Substantia nigra (tissue), 51 donors: ENCODE measurements at places on chromosomes 4 and X.

GRCh38 chr4:7821245-7822136 is 118.2 kb downstream of the AFAP1 start:
- no peak for DNase-seq

DNA sequence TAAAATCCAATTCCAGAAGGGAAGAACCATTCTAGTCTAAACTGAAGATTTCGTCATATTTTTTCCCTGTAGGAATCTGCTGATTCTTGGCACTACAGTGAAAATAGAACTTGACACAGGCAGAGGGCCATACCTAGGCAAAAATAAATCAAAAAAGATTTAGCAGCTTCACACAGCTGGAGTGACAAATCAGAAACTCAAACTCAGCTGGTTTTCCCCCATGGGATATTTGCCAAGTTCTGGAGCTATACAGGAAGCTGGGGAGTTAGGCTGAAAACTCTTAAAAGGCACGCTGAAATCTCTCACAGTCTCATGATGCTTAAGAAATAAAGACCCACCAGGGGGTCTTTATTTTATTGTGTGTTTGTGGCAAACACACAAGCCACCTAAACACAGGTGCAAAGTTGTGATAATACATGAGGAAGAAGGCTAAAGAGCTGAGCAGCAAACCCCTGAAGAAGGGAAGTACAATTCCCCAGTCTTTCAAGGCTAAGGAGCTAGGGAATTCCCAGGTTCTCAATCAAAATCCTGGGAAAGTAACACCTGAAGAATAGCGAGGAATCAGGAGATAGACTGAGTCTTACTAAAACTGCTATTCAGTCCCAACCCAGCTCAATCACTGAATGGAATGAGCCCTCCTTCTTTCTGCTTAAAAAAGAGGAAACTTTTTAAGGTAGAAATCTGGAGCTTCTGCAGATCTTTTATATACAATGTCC is 32.1 kb upstream of the BEND2 start:
- no peak for DNase-seq

- DNase-seq, result no peak
Observed at GRCh38 chr4:152734699-152735050, 44.9 kb downstream of the TIGD4 start.

GRCh38 chr4:112127048-112127637 is 18.1 kb upstream of the FAM241A start:
- no peak for DNase-seq

DNA sequence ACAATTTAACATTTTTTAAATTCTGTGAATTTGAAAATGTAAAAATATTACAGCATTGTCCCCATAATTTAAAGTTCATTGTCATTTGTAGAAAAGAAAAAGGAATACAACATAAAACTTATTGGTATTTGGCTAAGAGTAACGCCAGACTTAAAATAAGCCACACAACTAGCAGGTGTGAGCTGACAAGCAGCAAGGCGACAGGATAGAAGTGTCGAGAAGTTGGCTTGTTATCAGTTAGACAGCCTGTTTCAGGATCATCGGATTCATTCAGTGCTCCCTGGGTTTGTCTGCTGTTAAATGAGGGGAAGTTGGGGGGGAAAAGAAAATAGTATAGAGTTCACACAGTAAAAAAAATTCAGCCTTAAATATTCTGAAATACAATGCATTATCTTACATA is 393.6 kb downstream of the IL15 start:
- DNase-seq, result no peak

GRCh38 chr4:168480931-168481611 is 779 bp upstream of the DDX60L start:
- no peak for DNase-seq

GRCh38 chr4:4388836-4389575 is 2.1 kb downstream of the NSG1 start:
- no peak for DNase-seq

GRCh38 chr4:73620115-73620792 is at the start of gene RASSF6:
TSS of gene RASSF6 (minus strand) at chr4:73620436. CDS start at chr4:73611795, 8,641 bp downstream.
- DNase-seq, result no peak

- no peak for DNase-seq
Observed at GRCh38 chrX:152850465-152850864, 19.6 kb downstream of the NSDHL start.

DNA sequence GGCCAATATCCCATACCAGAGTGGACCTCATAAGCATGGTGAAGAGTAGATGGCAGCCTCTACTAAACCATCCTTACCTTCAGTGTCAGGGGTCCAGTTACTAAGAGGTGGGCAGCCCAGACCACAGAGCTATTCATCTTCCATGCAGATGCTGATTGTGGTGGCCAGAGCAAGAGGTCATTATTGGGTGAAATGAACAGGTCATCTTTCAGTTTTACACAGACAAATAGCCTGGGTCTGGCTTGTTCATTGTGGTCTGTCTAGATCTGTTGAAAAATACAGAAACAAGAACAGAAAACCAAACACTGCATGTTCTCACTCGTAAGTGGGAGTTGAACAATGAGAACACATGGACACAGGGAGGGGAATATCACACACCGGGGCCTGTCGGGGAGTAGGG is 71.3 kb downstream of the PAK3 start:
- DNase-seq, result no peak

GRCh38 chr4:57064811-57065711 is 45.1 kb downstream of the IGFBP7 start:
- DNase-seq, result no peak

GRCh38 chr4:73070074-73070390 is 516 bp upstream of the COX18 start:
- no peak for DNase-seq

DNA sequence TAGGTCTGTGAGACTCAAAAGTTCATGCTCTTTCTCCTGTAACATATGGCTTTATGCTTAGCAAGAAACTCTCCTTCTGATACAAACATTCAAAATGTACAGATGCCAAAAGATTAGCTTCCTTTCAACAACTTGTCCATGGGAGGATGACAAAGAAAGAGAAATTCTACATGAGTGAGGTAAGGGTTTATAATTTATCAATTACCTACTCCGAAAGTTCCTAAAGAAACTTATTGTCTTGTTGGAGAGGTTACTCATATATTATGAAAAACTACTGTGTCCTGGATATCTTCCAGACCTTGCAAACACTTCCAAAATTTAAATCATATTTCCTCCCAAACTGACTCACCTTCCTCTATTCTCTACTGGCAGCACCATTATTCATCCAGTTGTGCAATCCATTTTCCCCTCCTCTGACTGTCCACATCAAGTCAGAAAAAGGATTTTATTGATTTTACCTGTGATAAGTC is 65.1 kb downstream of the ENPEP start:
- no peak for DNase-seq

GRCh38 chrX:129512409-129512808 is 10.9 kb downstream of the SMARCA1 start:
- DNase-seq, result no peak

DNA sequence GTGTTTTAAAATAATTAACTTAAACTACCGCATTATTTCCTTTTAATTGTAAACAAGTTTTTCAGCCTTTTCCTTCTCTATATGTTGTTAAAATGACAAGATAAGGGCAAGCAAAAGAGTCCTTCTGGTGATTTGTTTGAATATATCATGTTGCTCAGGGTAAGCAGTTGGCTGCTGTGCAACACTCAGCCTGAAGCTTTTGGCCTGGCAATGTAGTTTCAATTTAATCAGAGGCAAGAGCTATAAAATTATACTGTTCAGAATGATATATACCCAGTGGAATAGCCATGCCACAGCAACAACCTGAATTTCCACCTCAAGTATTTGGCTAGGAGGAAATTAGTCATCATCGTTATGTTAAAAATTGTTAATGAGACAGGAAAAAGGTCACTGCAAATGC is 53.4 kb downstream of the GRXCR1 start:
- DNase-seq, result no peak

GRCh38 chr4:40628888-40629287 is 776 bp downstream of the RBM47 start:
- no peak for DNase-seq

DNA sequence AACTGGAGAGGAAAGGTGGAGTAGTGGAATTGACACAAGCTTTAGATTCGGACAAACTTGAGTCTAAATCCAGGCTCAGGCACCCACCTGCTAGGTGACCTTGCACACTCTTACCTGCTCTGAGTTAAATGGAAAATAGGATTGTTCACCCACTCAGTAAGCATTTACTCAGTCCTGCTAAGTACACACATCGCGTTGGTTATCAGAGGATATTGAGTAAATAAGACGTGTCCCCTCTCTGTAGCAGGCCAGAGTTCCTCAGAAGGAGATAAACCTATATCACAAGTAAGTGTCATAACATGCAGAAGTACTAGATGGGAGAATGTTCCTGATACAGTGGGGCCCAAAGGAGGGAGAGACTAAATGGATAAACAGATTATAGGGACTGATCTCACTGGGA is 117.7 kb downstream of the SMIM20 start:
- no peak for DNase-seq

DNA sequence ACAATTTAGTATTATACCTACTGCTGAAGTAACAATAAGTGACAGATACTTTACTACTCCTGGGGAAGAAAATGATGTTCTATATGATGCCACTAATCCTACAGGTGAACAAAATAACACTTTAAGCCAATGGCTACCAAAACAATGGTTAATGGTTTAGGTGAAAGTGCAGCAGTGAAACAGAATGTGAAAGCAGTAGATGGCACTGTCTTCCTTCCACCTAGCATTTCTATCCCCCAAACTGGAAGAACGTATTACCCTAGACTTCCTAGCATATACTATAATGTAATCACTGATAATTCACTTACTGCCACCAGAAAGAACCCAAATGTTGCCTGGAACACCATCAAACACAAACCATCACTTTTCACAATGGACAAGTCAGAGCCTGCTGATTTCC is 18.9 kb upstream of the CABS1 start:
- DNase-seq, result no peak

- no peak for DNase-seq
Observed at GRCh38 chrX:20506739-20507138, 240.0 kb upstream of the RPS6KA3 start.

- DNase-seq, result no peak
Observed at GRCh38 chrX:110241816-110242215, 76.1 kb downstream of the AMMECR1 start.

DNA sequence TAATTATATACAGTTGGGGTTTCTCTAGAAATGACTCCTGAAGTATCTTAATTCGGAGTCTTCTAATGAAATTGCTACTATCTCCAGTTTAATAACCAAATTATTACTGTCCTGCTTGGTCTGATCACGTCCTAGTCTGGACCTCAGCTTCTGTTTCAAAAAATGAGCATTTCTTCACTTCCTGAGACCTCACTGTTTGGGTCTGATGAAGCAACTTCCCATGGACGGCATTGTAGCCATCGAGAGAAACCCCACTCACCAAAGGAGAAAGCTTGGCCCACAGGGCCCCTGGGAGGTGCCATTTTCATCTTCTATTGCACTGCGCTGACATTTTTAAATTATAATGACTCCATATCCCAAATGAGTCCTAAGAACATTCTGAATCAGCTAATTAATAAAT is 178.0 kb downstream of the MGST2 start:
- no peak for DNase-seq

DNA sequence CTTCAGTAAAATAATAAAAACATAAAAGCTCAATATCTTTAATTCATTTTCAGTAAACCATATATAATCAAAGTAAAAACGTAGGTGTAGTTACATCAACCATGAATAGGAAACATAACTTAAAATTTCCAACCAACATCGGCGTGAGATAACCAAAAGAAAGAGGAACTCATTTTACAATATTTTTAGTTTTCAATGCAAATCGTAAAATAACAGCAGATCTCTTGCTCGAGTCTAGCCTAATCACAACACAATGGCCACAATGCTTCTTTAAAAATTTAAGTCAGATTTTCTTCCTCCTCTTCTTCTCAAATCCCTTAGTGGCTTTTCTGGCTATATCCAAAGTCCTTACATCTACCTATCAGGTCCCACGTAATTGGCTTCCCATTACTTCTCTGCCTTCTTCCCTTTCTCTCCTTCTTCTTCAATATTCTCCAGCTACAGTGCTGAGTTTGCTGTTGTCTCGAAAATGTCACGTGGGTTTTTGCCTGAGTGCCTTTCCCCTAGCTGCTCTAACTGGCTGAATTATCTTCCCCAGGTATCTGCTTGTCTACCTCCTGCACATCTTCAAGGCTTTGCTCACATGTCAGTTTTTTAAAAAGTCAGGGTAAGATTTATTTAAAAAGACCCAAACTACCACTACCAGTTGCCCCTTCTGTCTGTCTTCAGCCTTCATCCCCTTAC is 90.9 kb upstream of the BANK1 start:
- DNase-seq, result no peak

DNA sequence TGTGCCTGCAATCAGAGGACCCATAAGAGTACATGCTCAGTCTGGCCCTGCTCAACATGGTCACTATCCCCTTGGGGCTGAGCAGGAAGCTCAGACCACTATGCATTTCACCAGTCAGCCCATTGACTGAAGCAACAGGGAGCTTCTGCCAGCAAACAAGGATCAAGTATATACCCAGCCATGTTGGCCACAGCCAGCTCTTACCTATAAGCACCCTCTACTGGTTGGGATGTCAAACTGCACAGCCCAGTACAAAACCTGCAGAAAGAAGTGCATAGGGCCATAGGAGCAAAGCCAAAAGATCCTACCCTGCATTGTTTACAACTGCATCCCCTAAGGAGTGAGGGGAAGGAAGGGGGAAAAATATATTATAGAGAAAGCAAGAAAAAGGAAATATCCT is 214.4 kb upstream of the CPEB2 start:
- DNase-seq, result no peak

GRCh38 chr4:27019766-27020165 is 159.1 kb downstream of the STIM2 start:
- DNase-seq, result no peak

- DNase-seq, result no peak
Observed at GRCh38 chr4:158823461-158823873, 54.6 kb downstream of the FNIP2 start.

GRCh38 chrX:153372949-153373348 is 28.2 kb downstream of the PNMA6E start:
- DNase-seq, result no peak

DNA sequence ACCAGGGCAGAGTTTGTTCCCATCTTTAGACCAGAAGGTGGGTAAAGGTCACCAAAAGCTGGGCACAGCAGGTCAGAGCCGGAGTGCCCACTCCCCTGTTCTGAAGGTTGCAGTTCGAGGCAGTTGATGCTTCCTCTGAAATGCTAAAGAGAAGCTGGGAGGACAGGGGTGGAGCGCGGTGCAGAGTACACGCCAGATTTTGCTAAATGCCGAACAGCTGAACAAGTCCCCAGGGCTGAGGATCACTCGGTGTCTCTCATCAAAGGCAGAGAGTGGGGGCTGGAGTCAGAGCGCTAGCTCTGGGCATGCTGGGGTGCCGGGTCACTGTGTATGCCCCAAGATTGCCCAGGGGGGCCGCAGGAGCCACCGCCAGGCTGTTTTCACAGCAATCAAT is 197.0 kb downstream of the BCOR start:
- DNase-seq, result no peak

- no peak for DNase-seq
Observed at GRCh38 chrX:123920105-123920785, 41.3 kb upstream of the STAG2 start.

DNA sequence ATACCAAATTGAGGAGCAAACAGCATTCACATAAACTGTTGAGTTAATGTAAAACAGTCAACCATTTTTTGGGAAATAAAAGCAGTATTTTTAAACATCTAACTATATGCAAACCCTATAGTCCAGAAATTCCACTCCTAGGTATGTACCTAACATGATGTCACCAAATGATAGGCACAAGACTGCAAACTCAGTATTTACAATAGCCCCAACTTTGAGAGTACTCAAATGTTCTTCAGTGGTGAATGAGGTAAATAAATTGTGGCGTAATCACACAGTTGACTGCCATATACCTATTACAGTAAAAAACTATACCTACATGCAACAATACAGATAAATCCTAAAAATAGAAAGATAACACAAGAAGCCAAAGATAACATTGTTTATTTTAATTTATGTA is 1243.8 kb upstream of the ADGRL3 start:
- DNase-seq, result no peak

GRCh38 chr4:7894098-7894676 is 45.5 kb downstream of the AFAP1 start:
- no peak for DNase-seq
